ENCODE measurements at places on chromosomes 4 and X. TPM values are rescaled to one million over a fixed set of nuclear protein-coding genes. Genes with fewer than 3 reads are reported as not detected.

Gene TMEM184C
- 19.3 TPM for total RNA-seq

Gene HAUS7
- 39.3 TPM for total RNA-seq

Gene XAGE2
- total RNA-seq, result not detected

Gene ITGB1BP2
- 4.5 TPM for total RNA-seq

Gene NUDT10
- total RNA-seq, result 0.34 TPM

All from activated naive CD4-positive, alpha-beta T cell treated with anti-CD3 and anti-CD28 coated beads, Interleukin-2, amount 10 ng/mL, durations not matched to agents 5 hours and 36 hours (primary cell).